ENCODE measurements at places on chromosomes 7 and 10.

DNA sequence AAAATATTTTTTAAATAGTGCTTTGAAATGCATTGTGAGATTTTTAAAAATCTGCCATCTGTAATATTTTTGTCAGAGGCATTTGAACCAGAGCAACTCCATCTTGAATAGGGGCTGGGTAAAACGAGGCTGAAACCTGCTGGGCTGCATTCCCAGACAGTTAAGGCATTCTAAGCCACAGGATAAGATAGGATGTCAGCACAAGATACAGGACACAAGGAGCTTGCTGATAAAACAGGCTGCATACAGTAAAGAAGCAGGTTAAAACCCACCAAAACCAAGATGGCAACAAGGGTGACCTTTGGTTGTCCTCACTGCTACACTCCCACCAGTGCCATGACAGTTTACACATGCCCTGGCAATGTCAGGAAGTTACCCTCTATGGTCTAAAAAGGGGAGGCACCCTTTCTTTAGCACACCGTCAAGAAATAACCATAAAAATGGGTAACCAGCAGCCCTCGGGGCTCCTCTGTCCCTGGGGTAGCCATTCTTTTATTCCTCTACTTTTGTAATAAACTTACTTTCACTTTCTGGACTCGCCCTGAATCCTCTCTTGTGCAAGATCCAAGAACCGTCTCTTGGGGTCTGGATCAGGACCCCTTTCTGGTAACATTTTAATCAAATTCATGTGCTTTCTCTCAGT lies 273.7 kb downstream of the SEMA3D start:
- DNase-seq: no peak

DNA sequence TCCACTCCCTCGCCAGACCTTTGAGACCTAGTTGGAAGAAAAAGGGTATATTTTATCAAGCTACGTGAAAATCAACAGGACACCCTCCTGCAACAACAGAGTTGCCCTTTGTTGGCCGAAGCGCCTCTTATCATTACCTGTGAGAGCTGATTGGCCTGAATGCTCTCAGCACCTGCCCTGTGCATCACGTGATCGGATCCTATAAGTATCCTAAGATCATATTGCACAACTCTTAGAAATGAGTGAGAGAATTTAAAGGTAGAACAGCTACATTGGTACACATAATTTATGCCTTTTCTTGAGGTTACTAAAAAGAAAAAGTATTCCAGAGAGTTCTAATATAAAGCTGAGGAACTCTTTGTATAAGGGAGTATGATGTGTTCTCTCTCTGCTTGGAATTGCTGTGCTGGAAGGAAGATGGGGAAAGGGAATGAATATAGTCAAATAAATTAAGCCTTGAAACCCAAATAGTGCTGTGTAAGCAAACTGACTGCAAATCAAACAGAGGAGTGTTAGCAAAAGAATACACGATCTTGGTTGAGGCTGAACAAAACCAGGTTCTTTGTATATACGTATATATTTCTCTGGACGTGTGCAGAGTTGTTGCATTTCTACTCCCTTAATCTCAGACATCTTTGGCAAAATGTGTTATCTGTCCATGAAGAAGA lies 69.3 kb downstream of the LRRC4 start:
- DNase-seq: no peak

DNA sequence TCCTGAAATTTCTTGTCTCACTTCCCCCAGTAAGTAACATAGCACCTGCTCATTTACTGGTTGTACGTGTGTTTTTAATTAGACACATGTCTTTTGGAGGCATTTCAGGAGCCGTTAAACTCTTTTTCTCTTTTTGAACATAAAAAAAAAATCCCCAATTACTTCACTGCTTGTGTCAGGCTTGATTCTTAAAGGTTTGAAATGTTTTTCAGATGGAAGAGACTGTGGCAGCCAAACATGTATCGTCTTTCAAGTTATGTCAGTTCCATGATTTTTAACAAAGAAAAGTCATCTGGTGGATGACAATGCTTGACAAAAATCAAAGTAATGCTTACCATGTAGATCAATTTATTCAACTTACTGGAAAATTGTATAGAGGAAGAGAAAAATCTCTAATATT lies 585.8 kb downstream of the GATA3 start:
- DNase-seq: no peak

GRCh38 chr10:1034758-1035157 lies 9.1 kb upstream of the IDI2 start:
- DNase-seq: no peak

- no peak for DNase-seq
These were observed 4.2 kb upstream of the HOXA10 start for GRCh38 chr7:27178366-27178765.

DNA sequence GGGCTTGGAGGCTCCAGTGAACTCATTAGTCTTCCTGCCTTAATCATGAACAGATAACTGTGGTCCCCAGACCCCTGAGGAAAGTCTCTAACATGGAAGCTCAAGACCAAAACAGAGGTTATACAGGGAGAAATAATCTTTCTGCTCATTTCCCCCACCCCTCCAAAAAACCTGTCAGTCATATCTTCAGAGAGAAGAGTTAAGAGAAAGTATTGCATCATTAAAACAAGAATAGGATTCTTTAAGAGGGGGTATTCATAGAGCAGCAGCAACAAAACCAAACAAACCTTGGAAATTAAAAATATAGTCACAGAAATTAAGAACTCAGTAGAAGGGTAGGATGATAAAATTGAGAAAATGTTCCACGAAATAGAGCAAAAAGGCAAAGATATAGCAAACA lies 7.6 kb downstream of the CLEC2L start:
- DNase-seq: no peak

DNA sequence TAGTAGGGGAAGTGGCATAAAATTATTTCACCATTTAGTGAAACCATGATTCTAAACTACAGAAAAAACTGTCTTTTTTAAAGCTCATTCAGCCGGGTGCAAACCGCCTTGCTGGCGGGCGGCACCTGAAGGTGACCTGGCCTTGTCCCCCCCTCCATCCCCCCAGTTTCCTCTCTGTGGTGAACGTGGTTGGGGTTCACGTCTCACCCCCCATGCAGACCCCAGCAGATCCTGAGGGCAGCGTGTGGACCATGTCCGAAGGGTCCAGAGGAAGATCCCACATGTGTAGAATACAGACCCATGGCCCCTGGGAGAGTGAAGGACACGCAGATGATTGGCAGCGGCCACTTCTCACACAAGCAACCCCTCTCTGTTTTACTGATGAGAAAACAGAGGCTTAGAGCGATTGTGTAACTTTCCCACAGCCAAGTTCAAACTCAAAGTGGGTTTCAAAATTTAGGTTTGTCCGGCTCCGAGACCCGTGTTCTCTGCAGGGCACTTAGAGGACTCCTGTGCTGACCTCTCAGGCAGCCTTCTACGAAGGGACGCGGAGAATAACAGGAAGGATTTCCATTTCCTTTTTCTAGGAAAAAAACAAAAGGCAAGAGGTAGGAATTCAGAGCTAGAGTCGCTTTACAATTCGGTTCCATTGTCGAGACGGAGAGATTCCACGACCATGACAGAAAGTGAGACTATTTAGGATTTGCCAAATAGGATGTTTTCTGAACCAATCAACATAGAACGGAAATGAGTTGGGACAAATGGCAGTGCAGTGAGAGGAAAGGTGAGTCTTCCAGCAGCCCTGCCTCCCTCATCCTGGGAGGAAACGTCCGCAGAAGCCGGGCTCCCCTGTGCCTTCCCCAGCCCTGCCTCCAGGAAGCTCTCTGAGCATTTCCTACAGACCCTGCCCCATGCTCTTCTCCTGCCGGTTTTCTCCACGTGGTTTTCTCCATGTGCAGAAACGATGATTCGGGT lies 67.6 kb upstream of the PITRM1 start:
- DNase-seq: no peak
